Activated T-helper 2 cell treated with anti-CD3 and anti-CD28 coated beads, Interferon-gamma antibody, Interleukin-2, Interleukin-4, amounts not matched to agents 10 μg/mL and 5 μg/mL and 100 μg/mL, durations not matched to agents 14 hours and 24 hours and 36 hours (primary cell): ENCODE measurements at places on chromosomes 16 and 17.

DNA sequence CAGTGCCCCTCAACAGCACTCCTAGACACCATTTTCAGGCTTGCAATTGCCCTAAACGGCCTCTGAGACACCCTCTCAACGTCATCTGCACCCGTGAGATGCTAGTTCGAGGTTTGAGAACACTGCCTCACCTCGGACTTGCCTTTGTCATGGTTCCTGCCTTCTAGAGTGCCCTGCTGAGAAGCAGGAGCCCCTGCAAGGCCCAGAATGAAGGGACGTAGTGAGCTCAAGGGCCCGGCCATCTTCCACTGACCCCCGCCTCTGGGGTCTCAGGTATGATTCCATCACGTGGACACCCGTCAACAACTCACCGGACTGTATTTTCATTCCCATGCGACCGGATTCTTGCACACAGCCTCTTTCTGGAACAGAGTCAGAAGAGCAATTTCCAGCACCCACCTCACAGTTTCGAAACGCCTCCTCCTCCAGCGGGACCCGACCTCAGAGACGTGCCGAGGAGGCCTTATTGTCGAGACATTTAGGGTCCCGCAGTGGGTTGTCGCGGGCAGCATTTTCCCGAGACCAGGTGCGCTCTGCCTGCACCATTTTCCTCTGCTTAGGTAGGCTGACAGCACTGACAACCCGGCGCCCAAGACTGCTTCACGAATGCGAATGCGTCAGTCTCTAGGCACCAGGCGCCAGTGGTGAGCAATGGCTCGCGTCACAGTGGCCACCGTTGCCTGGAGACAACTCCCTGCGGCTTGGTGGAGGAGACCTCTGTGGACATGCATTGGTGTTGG lies 999.9 kb downstream of the KCNJ18 start:
- no peak for DNase-seq

- no peak for DNase-seq
Observed at GRCh38 chr16:72202014-72202413, 30.1 kb upstream of the PMFBP1 start.

GRCh38 chr17:59190806-59191205 lies 19.0 kb upstream of the SMG8 start:
- DNase-seq: no peak

DNA sequence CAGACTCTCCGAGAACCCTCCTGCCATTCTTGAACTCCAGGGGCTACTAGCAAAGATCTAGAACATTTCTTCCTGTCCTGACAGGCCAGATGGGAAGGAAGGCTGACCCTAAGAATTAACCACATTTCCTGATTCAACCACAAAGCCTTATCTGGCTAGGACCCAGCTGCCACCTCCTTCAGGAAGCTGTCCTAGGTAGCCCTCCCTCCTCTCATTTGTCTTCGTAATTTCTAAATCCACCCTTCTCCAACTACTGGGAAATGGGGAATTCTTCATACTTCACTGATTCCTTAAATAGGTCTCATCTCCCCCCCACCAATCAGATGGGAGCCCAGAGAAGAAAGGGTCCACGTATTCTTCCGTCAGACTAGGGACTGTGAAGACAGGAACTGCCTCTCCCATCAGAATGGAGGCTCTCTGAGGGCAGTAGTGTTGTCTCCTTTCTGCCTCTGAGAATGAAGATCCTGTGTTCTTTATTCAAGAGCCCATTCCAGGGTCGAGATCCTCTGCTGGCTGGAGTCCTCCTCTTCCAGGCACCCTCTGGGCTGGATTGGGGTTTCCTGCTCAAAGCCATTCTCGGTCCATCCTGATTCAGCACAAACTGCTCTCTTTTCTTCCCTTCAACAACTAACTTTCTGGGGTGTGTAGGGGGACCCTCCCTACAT lies 2.1 kb downstream of the SAMD14 start:
- DNase-seq: no peak

DNA sequence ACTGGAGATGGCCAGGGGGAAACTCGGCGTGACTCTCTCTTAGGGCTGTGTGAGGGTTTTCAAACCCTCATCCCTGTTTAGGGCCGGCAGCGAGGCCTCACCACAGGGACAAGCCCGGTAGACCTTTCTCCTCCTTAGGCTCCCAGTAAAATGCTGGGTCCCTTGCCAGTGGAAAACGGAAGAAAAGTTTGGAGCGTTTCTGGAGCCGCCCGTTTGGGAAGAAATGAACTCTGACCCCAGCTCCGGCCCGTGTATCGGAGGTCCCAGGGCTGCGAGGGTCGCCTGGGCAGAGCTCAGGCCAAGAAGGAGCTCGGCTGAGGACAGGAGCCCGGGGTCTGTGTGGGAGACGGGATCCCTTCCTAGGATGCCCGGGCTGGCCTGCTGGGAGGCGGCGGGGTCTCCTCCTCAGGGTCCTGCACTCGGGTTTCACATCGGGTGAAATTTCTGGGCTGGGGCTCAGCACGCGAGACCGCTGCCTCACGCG lies 23.2 kb downstream of the ZNF213 start:
- DNase-seq: no peak

DNA sequence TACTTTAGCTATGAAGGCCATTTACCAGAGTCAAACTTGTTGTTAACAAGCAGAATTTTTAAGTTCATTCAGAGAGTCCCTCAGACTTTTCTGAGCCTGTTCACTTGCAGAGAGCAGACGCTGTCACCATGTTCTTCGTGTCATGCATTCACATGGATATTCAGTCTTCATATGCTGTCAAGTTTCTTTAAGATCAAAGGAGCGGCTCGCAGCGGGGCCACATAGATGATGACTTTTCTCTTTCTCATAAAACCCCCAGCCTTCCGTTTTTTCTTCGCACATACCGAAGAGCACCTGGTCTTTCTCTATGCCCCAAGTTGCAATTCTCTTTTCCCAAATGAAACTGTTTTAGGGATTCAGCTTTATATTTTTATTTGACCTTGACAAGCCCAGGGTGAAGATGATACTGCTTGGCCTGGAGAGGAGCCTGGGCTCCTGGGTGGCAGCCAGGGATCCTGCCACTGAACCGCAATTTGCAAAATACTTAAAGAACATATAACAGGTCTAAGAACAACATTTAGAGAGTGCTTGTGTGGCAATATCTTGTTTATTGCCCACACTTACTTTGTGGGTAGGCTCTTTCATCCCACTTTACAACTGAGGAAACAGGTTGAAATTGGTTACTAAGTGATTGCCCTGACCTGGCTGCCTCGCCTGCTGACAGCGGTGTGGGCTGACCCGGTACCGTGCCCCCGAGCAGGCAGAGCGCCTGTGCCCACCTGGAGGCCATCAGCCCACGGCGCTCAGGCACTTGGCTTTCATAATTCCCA lies 22.9 kb downstream of the SEC14L1 start:
- no peak for DNase-seq

DNA sequence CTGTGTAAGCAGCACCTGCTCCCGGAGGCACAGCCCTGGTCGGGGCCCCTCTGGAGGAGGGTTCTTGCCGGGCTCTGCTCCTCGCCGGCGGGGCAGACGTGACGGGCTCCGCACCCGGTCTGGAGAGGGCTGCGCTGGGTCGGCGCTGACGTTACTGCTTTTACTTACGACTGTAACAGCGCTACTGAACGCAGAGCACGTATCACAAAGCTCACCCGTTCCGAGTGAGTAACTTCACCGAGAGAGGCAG lies 1.3 kb upstream of the RAB40C start:
- DNase-seq: peak; percentile 65

- DNase-seq: no peak
Observed at GRCh38 chr16:19639986-19640421, 78.0 kb downstream of the KNOP1 start.

DNA sequence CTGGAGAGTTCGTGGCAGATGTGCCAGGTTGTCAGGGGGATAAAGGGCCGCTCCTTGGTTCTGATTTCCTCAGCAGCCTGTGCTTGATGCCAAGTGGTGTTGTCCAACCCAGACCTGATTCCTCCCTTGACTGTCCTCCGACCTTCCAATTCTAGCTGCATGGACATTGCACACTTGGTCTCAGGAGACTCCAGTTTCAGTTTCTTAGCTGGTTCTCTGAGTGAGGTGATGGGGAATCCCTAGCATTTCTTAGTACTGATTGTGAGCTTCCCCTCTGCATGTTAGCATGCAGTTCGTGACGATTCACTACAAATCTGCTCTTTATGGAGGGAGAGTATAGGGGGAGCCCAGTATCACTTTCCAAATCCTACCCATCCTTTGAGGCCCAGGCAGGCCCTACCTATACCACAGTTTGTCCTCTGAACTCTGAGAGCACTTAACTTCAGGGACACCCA lies 12.4 kb upstream of the CCR7 start:
- DNase-seq: no peak

- no peak for DNase-seq
Observed at GRCh38 chr16:48810436-48810802, 200.4 kb upstream of the N4BP1 start.

GRCh38 chr17:73616120-73616872 lies 27.9 kb downstream of the SDK2 start:
- no peak for DNase-seq

GRCh38 chr17:33131620-33132019 lies 140.0 kb downstream of the SPACA3 start:
- DNase-seq: no peak

DNA sequence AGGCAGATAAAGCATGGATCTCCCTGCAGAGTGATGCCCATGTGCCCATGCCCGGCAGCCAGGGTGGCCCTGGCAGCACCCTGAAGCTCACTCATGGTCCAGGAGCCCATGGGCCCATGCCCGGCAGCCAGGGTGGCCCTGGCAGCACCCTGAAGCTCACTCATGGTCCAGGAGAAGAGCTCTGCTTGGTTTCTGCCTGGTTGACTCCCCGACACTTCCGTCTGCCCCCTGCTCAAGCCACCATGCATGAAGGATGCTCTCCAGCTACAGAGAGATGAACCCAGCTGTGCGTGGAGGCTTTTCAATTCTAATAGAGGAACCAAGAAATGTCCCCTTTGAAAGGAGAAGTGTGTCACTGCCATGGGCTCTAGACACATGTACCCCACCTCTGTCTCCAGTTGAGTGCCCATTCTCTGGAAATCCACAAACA lies 8.7 kb downstream of the CCL17 start:
- no peak for DNase-seq

DNA sequence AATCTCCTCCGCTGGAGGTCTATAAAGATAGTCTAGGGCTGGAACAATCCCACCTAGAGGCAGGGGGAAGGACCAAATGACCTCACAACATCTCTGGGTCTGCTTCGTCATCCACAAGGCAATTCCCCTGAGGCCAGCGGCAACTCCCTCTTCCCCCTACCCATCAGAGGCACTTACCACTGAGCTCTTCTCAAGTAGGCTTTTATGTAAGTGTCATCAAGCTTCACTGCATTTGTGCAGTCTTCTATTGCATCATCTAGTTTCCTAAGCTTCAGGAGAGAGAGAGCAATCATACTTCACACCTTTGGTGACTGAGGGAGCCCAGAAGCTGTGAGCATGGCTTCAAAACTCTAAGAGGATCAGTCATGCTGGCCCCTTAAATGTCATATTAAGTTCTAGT lies 21.0 kb downstream of the CNP start:
- no peak for DNase-seq

DNA sequence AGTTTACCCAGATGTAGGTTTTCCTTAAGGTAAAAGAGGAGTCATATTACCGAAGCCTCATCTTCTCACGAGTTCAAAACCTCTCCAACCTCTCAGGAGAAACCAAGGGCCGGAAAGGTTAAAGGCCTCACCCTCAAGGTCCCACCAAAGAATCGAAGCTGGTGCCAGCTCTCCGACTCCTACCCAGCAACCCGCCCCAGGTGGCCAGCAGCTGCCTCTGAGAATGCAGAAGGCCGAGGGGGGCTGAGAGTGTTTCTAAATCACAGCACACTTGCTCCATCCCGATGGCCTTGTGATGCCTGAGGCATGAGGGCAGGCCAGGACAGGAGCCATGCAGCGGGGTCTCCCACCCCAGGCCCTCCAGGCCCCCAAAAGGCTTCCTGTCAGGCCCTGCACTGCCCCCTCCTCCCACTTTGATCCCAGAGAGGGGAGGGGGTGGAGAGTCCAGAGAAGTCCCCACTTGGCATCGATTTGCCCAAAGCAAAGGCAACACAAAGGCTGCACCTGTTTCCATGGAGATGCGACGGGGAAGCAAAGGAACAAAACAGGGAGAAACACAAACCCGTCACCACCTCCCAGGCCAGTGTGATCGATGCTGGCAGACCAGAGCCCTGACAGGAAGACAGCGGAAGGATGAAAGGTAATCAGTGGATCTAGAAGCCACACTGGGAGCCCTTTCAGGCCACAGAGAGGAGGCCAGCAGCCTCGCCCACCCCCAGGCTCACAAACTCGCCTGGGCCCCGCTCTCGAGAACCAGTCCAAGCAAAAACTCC lies 39.0 kb downstream of the CUEDC1 start:
- DNase-seq: no peak

- no peak for DNase-seq
Observed at GRCh38 chr17:42287305-42287976, 857 bp upstream of the STAT5A start.

GRCh38 chr17:1641065-1641403 lies 4.5 kb downstream of the SCARF1 start:
- DNase-seq: no peak

DNA sequence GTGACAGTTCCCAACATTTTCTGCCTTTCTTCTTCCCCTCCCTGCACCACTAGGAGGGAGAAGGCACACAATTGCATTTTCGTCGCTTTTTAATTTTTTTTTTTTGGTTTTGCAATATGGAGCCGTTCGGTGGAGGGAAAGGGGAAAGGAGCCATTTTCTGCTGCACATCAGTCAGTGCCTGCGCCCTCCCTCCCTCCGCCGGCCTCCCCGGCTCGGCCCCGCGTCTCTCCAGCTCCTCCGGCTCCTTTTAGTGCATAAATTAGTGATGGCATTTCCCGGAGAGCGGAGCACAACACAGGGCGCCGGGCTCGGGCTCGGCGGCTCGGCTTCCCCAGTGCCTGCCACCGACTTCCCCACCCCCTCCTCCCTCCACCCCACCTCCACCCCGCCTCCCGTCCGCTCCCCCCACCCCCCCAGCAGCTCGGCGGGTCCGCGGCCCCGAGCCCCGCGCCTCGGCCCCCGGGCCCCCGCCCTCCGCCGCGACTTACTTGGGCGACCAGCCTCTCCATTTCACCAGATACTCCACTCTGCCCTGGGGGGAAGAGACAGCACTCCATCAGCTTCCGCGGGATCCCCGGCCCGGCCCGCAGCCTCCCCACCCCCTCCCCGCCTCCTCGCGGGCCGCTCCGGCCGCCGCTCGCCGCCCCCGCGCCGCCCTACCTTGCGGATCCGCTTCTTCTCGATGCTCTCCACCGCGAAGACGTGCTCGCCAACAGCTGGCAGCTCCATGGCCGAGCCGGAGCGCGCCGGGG lies 542 bp downstream of the CBX4 start:
- peak; percentile 56 for DNase-seq
